ENCODE measurements at places on chromosomes 3 and 15. TPM values are rescaled to one million over a fixed set of nuclear protein-coding genes. Genes with fewer than 3 reads are reported as not detected.

Gene KLHL6
- 11.7 TPM for total RNA-seq

Gene P4HTM
- 9.9 TPM for total RNA-seq

Gene SAMD7
- not detected for total RNA-seq

Gene KLHL40
- total RNA-seq: not detected

Gene CELSR3
- 0.65 TPM for total RNA-seq

Gene GOLGA8H
- 0.98 TPM for total RNA-seq

Gene ALG1L2
- not detected for total RNA-seq

Gene SYNM
- 5.6 TPM for total RNA-seq

Gene CDHR4
- not detected for total RNA-seq

Gene SYNPR
- not detected for total RNA-seq

Gene RPSA
- 1,084 TPM for total RNA-seq

Gene WHAMM
- total RNA-seq: 6.5 TPM

Gene ECE2
- total RNA-seq: not detected

Gene SLC24A5
- not detected for total RNA-seq

Gene B3GALNT1
- total RNA-seq: 10.1 TPM
